ENCODE measurements at places on chromosomes 12 and 14.

- DNase-seq, result no peak
Measured at GRCh38 chr12:104212516-104212915, 3.1 kb upstream of the TXNRD1 start.

- no peak for DNase-seq
Measured at GRCh38 chr14:89648924-89649323, 231.9 kb upstream of the FOXN3 start.

- DNase-seq, result no peak
Measured at GRCh38 chr12:24408305-24408704, 458.8 kb upstream of the SOX5 start.

DNA sequence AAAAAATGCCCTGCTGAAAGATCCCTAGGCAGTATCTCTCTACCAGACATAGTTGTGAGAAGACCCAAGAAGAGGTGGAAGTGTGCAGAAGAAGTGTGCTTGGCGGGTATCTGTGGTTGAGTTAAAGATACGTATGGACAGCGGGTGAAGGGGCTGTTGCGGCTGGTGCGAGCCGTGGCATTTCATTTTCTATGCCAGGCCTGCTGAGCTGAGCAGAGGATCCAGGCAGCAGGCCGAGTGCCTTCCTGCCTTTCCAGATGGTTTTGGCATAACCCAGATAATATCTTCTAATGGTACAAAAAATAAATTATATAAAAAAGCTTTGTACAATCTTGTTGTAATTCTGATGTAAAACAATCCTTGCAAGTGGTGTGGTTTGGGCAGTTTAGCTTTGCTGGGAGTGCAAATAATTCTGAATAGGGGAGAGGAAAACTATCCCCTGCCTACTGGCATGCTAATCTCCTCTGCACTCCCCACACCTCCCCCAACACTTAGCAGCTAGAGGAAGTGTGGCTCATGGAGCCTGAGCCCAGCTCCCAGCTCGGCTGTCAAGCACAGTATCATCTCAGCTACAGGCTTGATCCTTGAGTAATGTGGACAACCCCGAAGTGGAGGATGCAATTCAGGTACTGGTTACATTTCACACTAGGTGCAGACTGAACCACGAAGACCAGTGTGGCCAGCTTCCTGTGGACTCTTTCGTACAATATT, 168.9 kb downstream of the VRK1 start:
- DNase-seq, result no peak

- no peak for DNase-seq
Measured at GRCh38 chr14:51546099-51546498, 105.6 kb upstream of the FRMD6 start.

DNA sequence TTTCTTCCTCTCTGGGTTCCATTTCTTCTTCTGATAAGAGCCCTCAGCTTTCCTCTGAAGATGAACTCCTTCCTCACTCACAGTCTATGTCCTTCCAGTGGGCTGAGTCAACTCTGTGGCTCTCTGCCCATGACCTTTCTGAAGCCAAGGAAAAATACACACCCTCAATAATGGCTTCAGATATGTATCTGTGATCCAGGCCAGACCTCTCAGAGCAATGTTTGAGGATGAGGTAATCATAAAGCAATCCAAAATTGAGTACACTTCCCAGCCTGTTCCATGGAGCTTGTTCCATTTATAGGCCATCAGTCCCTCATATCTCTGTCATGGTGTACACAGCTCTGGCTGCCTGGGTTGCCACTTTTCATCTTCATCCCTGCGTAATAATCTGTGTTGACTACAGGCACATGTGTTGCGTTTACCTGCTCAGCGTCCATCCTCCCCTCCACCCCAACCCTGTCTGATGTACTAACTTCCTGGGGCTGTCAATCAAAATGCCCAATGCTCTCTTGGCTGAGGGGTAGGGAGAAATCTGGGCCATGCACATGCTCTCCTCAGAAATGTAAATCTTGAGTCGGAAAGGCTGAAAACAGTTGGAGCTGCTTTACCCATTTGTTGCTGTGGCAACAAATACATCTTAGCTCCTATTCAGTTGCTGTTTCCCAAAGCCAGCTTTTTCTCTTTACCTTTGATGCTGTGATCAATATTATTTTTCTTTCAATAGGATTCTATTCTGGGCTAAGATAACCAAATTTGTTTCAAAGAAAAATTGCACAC, 377.8 kb upstream of the TMEM132C start:
- no peak for DNase-seq

GRCh38 chr14:20866963-20867362, 24.2 kb upstream of the RNASE3 start:
- peak; percentile 20 for DNase-seq

GRCh38 chr12:57823908-57824640, 5.5 kb upstream of the AVIL start:
- no peak for DNase-seq

- no peak for DNase-seq
Measured at GRCh38 chr12:10701131-10701681, 21.9 kb downstream of the YBX3 start.

DNA sequence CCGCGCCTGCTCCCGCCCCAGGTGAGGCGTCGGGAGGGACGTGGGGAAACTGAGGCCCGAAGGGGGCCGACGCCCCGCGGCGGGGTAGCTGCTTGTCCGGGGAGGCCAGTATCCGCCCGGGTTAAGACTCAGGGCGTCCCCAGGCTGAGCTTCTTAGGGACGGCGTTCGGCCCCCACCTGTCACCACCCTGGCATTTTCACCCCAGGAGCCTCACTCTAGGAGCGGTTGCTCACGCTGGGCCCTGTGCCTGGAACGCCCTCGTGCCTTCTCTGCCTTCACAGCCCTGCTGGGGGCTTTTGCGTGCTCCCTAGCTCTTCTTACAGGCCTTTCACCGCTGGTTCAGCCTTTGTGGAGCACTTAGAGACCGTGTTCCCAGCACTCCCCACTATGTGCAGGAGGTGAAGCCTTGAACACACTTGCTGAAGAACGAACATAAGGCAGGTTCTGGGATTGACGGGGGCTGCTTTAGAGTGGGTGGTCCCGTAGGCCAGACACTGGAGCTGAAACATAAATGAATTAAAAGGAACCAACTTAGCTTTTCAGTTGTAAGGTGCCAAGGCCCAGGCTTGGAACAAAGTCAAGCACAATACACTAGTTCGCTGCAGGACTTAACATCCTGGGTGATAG, 601 bp downstream of the ZNF839 start:
- DNase-seq, result peak; percentile 38

DNA sequence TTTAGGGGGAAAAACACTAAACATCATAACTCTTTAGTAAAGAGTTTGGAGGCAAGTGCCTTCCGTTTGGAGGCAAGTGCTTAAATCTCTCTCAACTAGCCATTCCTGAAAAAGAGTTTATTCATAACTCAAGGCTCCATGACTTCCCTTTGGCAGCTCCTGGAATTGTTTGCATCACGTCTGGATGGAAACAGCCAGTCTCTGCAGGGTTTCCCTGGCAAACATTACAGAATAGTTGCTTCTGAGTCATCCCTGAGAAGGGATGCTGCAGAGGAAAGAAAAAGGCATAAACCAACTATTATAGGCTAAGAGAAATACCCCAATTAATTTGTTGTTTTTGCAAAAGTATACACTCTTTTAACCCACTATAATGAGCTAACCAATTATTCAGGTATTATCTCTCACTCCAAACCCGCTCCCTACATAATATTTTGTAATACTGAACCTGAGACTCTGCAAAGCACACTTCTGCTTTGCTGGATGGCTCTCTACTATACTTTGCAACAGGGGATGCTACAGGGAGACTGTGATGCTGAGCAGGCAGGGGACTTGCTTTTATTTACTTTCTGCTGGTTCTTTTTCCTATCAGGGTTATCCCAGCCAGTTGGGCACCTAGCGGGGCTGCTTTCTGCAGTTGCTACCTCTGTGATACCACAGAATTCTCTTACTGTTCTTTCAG, 497.7 kb downstream of the FUT8 start:
- no peak for DNase-seq

DNA sequence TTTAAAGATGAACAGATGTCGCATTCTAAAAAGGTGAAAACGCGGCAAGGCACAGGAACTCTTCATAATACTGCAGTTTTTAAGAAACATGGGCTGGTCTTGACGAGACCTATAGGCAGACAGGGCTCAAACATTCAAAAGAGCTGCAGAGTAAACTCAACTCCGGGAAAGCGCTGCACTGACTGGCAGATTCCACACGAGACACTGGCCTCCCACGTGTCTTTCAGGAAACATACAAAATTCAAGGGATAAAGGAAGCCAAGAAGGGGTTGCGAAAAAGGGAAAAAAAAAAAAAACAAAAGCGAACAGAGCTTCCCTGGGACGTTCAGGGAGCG, 614 bp upstream of the ARF6 start:
- peak; percentile 90 for DNase-seq

DNA sequence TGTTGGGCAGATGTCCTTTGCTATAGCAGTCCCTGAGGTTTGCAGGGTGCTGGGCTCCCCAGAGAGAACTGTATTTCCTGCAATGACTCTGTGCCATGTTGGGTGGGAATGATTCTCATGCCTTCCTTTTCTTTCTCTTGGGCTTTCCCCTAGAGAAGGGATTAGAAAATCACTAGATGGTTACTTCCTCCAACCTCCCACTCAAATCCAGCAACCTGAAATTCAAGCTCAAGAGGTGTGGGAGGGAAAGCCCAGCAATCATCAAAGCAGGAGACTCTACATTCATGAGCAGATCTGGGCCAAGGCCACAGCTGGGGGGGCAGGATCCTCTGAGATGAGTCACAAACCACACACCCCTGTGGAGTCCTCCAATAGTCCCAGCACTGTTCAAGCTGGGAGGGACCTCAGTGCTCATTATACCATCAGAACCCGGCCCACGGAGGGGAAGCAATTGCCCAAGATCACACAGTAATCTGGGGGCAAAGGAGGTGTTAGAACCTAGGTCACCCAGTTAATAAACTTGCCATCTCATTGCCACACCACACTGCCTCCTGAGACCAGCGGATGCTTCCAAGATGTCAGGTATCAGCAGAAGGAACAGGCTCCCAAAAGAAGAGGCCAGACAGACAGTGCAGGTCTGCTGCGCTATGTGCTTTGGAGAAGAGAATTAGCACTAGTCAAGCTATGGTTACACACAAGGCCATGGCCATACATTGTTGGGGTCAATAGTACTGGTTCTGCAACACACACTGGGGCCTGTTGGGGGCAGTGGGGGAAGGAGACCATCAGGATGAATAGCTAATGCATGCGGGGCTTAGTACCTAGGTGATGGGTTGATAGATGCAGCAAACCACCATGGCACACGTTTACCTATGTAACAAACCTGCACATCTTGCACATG, 65.7 kb downstream of the TTC9 start:
- no peak for DNase-seq

DNA sequence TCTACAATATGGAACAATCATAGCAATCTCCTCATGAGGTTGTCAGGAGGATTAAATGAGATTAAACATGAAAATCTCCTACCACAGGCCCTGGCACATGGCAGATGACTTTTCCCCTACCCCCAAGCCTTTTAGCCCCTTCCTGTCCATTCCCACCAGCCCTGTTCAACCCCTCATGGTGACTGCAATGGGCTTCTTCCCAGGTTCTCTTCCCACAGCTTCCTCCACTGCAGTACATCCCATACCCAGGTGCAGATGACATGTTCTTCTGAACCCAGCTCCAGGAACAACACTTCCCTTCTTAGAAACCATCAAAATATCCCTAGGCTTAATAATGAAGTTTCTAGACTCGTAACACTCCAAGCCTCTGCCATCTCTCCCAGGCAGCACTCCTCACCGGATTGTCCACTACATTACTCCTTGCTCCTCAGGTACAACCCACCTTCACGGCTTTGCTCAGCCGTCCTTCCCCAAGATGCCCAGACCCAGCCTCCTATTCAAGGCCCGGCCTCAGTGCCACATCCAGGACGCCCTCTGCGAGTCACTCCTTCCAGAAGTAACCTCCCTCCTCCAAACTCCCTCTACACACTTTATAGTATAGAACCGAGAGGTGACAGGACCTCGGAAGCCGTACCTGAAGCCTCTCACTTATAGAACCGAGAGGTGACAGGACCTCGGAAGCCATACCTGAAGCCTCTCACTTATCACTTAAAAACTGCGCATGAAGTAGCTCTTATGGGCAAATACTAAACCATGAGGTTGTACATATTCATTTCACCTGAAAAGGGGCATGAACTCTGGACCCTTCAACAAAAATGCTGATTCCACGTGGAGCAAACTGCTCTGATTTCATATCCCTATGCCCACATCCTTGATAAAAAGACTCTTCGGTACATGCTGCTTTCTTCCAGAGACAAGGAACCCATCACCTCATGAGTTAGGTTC, 1.5 kb downstream of the CRACR2A start:
- DNase-seq, result no peak

GRCh38 chr14:24990773-24991172, 59.2 kb downstream of the STXBP6 start:
- no peak for DNase-seq

DNA sequence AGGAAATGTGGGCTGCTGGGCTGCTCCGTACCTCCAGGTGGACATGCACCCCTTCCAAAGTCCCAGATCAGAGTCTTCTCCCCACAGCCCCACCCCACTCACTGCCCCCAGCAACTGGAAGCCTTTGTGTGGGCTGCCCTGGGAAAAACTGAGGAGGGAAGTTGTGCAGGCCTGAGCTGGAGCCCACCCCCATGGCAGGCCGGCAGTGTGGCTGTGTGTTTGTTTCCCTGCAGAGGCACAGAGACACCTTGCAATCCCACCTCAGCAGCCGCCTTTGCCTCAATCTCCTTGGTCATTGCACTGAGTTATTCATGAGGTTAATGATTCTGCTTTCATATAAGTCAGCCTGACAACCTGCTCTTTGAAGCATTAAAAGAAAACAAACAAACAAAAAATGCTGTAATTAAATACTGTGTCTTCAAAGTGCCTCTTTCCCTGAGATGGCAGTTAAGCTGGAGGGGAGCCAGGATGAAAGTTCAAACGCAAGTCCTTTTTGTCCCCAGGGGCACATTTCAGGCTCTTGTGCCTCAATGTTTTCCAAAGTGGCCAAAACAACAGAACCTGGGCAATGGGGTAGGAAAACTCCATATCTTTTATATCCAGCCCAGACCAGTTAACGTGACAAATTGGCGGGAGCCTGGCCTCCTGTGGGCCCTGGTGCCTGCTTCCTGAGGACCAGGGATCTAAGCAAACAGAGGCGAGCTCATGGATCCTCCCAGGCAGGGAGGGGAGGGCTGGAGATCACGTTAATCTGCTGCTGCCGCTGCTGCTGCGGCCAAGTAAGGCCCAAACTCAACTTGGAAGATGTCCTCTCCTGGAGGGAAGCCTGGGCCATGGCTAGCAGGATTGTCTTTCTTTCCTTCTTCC, 51.9 kb upstream of the TSPAN11 start:
- DNase-seq, result peak; percentile 26

- no peak for DNase-seq
Measured at GRCh38 chr14:50222055-50222613, 9.2 kb downstream of the SOS2 start.

All from T47D (cell line).